SK-N-SH (cell line): ENCODE measurements at places on chromosomes 2 and 18. TPM values are rescaled to one million over a fixed set of nuclear protein-coding genes. Genes with fewer than 3 reads are reported as not detected.

DNA sequence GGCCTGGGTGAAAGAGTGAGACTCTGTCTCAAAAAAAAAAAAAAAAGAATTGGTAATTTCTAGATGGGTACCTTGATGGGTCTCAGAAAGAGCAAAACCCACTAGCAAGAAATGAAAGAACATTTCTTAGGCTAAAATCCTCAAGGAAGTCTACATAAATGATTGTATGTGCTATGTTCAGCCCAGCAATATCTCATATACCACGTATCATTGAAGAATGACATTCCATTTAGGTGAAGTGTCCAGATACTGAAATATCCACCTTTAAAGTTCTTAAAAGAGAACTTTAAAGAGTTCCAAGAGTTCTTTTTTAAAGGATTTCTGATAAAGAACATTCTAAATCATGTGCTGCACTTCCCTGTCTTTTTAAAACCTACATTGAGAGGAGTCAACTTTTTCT, 19.2 kb downstream of the NRP2 start:
- DNase-seq, result no peak
- peak overlapping the region; percentile 98 for H3K27ac ChIP-seq
- H3K27me3 ChIP-seq, result no peaks in the 10 kb centered on the region
- H3K4me3 ChIP-seq, result no peak overlapping the region; the same call in 1 of the 2 replicates
- H3K4me1 ChIP-seq, result peaks cover 69% of the 10 kb centered on the region

DNA sequence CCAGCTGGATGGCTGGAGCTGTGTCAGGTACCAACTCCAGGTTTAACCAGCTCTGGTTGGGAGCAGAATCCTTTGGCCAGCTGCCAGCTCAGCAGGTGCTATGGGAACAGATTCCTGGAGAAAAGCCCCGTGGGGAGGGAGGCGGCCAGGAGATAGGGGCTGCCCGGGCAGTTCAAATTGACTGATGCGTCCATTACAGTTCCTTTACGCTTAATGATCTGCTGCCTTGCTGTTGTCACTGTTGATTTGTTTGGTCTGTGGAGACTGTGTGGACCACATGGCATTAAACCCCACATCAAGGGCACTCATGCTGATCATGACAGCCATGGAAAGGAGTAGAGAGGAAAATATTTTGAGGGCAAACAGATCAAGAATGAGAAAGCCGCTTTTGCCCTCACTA, 200.0 kb downstream of the TSN start:
- H3K4me1 ChIP-seq, result no peaks in the 10 kb centered on the region
- no peaks in the 10 kb centered on the region for H3K27me3 ChIP-seq
- H3K4me3 ChIP-seq, result no peak overlapping the region
- H3K27ac ChIP-seq, result no peak overlapping the region

- H3K27me3 ChIP-seq, result no peaks in the 10 kb centered on the region
- peaks cover 29% of the 10 kb centered on the region for H3K36me3 ChIP-seq
- peak; percentile 82 for DNase-seq
- H3K4me1 ChIP-seq, result peaks cover 22% of the 10 kb centered on the region; the same call in 1 of the 2 replicates
- H3K4me3 ChIP-seq, result no peak overlapping the region
Observed at GRCh38 chr2:96251721-96252292, 14.0 kb downstream of the TMEM127 start.

DNA sequence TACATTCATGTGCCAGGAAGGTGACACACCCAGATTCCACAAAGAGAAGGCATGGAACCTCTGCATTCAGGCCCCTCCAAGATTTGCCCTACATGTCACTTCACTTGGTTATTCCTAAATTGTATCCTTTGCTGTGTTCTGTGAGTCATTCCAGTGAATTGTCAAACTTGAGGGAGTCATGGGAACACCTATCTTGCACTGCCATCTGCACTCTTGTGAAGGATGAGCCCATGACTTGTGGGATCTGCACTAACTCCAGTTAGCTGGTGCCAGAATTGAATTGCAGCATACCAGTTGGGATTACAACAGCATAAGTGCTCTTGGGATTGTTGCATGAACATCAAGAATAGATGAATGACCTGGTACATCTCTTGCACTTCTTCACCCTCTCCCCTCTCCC, 1288.0 kb upstream of the ZEB2 start:
- no peak overlapping the region for H3K4me3 ChIP-seq
- no peak overlapping the region for H3K27ac ChIP-seq
- DNase-seq, result no peak
- no peaks in the 10 kb centered on the region for H3K27me3 ChIP-seq

Gene LHCGR
- polyA plus RNA-seq, result not detected in 2 replicates

Gene DSG4
- polyA plus RNA-seq, result not detected in 2 replicates

DNA sequence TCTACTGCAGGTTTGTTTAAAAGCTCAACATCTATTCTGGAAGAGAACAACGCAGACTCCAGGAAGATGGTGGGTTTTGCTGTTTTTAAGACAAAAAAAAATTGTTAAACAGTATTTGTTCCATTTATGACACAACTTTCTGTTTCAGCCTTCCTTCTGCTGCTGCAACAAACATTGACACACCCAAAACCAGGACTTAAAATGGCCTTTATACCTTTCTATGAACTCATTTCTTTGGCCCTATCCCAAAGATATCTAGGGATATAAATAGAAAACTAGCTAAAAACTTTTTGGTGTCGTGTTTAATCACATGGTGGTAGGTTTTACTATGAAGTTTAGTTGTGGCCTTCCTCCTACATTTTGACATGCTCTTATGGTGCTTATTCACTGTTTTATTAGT, 964 bp upstream of the GALNT3 start:
- peaks cover 26% of the 10 kb centered on the region; the same call in 1 of the 2 replicates for H3K4me1 ChIP-seq
- H3K27ac ChIP-seq, result no peak overlapping the region
- H3K4me3 ChIP-seq, result no peak overlapping the region
- H3K36me3 ChIP-seq, result no peaks in the 10 kb centered on the region
- H3K27me3 ChIP-seq, result no peaks in the 10 kb centered on the region
- no peak for DNase-seq

GRCh38 chr2:31263636-31264190, 29.8 kb downstream of the EHD3 start:
- no peaks in the 10 kb centered on the region for H3K27me3 ChIP-seq
- H3K4me1 ChIP-seq, result no peaks in the 10 kb centered on the region
- peaks cover 68% of the 10 kb centered on the region for H3K36me3 ChIP-seq
- no peak overlapping the region for H3K4me3 ChIP-seq

- no peak overlapping the region for H3K27ac ChIP-seq
- H3K36me3 ChIP-seq, result no peaks in the 10 kb centered on the region
- DNase-seq, result no peak
- no peaks in the 10 kb centered on the region for H3K27me3 ChIP-seq
- H3K4me3 ChIP-seq, result no peak overlapping the region
Observed at GRCh38 chr2:233968556-233968955, 51.4 kb downstream of the TRPM8 start.

Gene SERPINB10
- polyA plus RNA-seq, result 0.10 and 0.15 TPM in 2 replicates

GRCh38 chr2:189483571-189483970, 42.3 kb downstream of the WDR75 start:
- H3K36me3 ChIP-seq, result no peaks in the 10 kb centered on the region
- H3K27me3 ChIP-seq, result no peaks in the 10 kb centered on the region
- peaks cover 7% of the 10 kb centered on the region; the same call in 1 of the 2 replicates for H3K4me1 ChIP-seq
- DNase-seq, result peak; percentile 6
- no peak overlapping the region for H3K4me3 ChIP-seq
- no peak overlapping the region for H3K27ac ChIP-seq

Gene SPHKAP
- polyA plus RNA-seq, result under 0.01 TPM in 1 of 2 replicates, not detected in the other

- H3K27ac ChIP-seq, result peak overlapping the region; percentile 96
- no peaks in the 10 kb centered on the region for H3K36me3 ChIP-seq
- H3K27me3 ChIP-seq, result no peaks in the 10 kb centered on the region
Observed at GRCh38 chr2:209525834-209526281, 102.0 kb downstream of the MAP2 start.

DNA sequence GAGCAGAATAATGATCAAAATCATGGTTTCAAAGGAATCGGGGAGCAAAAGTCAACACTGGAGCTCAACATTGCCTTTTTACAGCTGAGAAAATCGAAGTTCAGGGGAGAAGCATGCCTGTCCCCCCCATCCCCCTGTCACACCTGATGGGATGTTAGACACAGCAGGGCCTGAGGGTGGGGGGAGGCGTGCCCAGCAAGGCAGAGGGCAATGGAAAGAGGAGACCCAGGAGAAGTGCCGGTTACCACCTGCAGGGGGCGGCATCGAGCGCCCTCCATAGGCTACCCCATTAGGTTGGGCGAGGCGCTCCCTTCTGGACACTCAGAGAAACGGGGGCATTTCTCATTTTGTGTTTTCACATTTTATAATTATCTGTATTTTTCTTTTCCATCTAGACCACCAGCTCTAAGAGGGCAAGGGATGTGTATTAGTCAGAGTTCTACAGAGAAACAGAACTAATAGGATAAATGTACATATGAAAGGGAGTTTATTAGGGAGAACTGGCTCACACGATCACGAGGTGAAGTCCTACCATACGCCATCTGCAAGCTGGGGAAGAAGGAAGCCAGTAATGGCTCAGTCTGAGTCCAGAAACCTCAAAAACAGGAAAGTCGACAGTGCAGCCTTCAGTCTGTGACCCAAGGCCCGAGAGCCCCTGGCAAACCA, 271.3 kb downstream of the LRATD1 start:
- peaks cover 5% of the 10 kb centered on the region for H3K4me1 ChIP-seq
- peak; percentile 72 for DNase-seq
- no peaks in the 10 kb centered on the region for H3K36me3 ChIP-seq
- H3K27me3 ChIP-seq, result no peaks in the 10 kb centered on the region
- no peak overlapping the region; the same call in 1 of the 2 replicates for H3K4me3 ChIP-seq
- H3K27ac ChIP-seq, result no peak overlapping the region

Gene CMPK2
- 0.86 and 1.1 TPM in 2 replicates for polyA plus RNA-seq

Gene OTX1
- 0.15 and 0.20 TPM in 2 replicates for polyA plus RNA-seq

- H3K27ac ChIP-seq, result no peak overlapping the region
- H3K4me3 ChIP-seq, result no peak overlapping the region
- no peaks in the 10 kb centered on the region for H3K27me3 ChIP-seq
- DNase-seq, result no peak
Observed at GRCh38 chr2:230537531-230537976, 121.6 kb downstream of the SP100 start.

DNA sequence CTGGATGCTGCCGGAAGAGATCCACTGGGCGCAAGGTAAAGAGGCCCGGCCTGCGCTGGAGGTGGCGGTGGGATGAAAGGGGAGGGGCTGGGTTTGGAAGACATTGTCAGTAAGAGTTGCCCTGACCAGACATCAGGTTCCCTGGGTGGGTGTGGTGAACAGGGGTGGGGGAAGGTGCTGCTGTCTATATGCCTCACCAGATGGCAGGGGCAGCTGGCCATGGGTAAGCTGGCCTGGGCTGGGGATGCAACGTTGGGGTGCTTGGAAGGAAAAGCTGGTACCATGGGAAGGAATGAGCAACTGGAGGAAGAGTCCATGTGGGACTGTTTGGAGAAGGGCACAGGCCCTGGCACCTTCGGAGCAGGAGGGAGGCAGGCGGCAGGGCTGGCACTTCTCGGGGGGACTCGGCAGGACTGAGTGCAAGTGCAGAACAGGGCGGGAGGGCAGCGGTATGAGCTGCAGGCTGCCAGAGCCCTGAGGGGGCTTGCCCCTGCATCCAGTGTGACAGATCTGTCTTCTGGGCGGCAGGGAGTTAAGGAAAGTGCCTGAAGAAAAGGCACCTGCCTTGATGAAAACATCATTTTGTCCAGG, 146.4 kb downstream of the DYSF start:
- H3K36me3 ChIP-seq, result no peaks in the 10 kb centered on the region
- H3K4me3 ChIP-seq, result no peak overlapping the region

DNA sequence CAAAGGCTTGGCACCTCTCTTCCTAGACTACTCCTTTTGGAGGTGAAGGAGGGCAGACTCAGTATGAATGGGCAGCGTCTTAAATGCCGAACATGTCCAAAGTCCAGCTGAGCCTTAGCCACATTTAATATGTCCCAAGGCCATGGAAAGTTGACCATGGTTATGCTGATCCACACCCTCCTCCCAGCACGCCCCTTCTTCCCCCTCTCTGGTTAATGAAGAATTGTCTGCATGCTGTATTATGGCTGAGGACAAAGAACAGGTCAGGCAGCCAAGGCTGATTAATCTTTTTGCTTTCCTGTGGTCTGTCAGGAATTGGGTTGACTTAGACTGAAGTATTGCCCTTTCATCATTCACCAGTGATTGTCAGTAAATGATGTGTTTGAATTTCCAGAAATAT, 5.8 kb upstream of the MYOM1 start:
- no peak overlapping the region for H3K4me3 ChIP-seq
- no peak overlapping the region for H3K27ac ChIP-seq
- no peaks in the 10 kb centered on the region for H3K4me1 ChIP-seq
- no peaks in the 10 kb centered on the region for H3K36me3 ChIP-seq
- no peak for DNase-seq

GRCh38 chr2:30481323-30481800, 34.3 kb downstream of the LCLAT1 start:
- DNase-seq, result no peak
- no peak overlapping the region for H3K27ac ChIP-seq
- no peak overlapping the region for H3K4me3 ChIP-seq
- H3K36me3 ChIP-seq, result no peaks in the 10 kb centered on the region

GRCh38 chr2:182048088-182048487, 62.4 kb downstream of the PPP1R1C start:
- H3K36me3 ChIP-seq, result peaks cover 3% of the 10 kb centered on the region
- H3K4me1 ChIP-seq, result no peaks in the 10 kb centered on the region
- H3K27ac ChIP-seq, result peak overlapping the region; percentile 46; the same call in 1 of the 2 replicates
- no peak overlapping the region for H3K4me3 ChIP-seq
- DNase-seq, result no peak

GRCh38 chr18:77000527-77000926, 132.1 kb downstream of the MBP start:
- H3K4me3 ChIP-seq, result no peak overlapping the region; the same call in 1 of the 2 replicates
- peak; percentile 82 for DNase-seq
- H3K27ac ChIP-seq, result no peak overlapping the region
- H3K4me1 ChIP-seq, result no peaks in the 10 kb centered on the region
- H3K27me3 ChIP-seq, result peaks cover 4% of the 10 kb centered on the region; the same call in 1 of the 2 replicates

Gene SERPINB3
- polyA plus RNA-seq, result 0.07 TPM in 1 of 2 replicates, not detected in the other

DNA sequence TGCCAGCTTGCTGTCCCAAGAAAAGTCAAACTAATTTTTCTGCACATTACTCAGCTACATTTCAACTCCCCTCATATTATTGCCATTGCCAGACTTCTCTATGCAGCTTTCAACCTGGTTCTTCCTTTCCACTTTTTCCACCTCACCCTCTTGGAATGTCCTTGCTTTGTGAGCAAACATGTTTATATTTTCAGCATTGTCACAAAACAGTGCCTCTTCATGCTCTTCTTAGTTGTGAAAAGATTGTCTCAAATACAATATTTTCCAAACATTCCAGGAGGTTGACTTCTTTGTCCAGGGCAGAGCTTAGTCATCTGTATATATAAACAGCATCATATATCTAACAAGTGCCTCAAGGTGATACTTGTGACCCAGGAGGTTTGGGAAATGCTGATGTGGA, 803.3 kb upstream of the CELF4 start:
- H3K27me3 ChIP-seq, result no peaks in the 10 kb centered on the region
- no peaks in the 10 kb centered on the region for H3K4me1 ChIP-seq
- DNase-seq, result no peak
- H3K36me3 ChIP-seq, result no peaks in the 10 kb centered on the region

DNA sequence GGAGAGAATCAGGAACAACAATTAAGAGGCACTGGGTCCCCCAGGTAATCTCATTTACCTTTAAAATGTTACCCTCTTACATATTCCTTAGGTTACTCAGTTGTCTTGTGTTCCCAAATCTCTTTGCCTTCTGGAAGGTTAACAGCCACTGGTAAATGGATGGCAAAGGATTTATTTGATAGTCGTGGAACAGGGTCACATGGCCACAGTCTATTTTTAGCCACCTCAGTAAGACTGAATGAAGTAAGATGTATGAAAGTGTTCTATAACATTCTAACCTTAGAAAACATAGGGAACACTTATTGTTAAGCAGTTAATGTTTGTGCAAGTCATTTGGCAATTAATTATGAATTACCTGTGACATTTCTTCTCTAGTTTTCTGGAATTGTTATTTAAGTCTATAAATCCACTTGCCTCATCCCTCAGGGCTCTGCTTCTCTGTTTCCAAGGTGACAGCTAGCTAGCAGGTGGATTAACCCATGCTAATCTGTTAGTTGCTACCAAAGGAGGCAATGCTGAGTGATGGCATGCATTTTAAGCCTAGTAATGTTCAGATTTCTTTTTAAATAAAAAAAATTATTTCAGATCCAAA, 211.0 kb downstream of the PIK3C3 start:
- no peaks in the 10 kb centered on the region for H3K4me1 ChIP-seq
- DNase-seq, result no peak
- H3K27ac ChIP-seq, result no peak overlapping the region
- H3K4me3 ChIP-seq, result no peak overlapping the region
- H3K36me3 ChIP-seq, result no peaks in the 10 kb centered on the region
